ENCODE measurements at places on chromosomes 1 and 21.

- DNase-seq, result no peak
Observed at GRCh38 chr1:246565751-246566127, 322 bp downstream of the TFB2M start.

- no peak for DNase-seq
Observed at GRCh38 chr1:189616893-189617292, 860.8 kb downstream of the BRINP3 start.

- no peak for DNase-seq
Observed at GRCh38 chr1:64010316-64010715, 193.1 kb upstream of the UBE2U start.

DNA sequence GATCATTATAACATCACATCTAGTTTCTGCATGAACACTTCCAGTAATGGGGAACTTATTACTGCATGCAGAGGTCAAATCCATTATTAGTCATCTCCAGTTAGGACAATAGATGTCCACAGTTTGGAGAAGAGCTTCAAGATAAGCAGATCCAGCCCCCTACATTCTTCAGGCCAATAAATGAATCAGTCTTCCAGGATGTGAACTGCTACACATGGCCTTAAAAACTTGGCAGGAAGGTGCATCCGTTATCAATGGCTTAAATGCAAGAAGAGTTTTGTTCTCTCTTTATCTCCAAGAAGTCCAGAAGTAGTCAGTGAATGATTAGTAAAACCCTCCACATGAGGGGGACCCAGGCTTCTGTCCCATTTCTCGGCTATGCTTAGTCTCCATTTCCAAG, 70.8 kb downstream of the DMRTA2 start:
- DNase-seq, result no peak

DNA sequence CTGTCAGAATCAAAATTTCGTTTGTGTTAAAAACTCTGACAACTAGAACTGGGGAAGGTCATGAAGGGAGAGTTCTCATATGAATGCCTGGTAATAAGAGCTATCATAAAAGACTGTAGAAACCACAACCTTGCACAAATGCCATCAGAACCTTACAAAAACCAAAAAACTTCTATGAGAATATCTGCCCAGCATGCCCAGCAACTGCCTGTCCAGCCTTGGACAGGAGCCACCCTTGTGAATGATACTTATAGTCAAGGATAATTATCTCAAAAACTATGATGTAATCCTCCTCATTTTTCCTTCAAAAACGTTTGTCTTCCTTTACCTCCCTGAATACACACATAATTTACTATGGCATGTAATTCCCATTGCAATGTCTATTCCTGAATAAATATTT, 53.4 kb upstream of the C1orf185 start:
- no peak for DNase-seq

All from effector CD4-positive, alpha-beta T cell (primary cell).